Activated CD8-positive, alpha-beta memory T cell treated with anti-CD3 and anti-CD28 coated beads for 4 hours (primary cell): ENCODE measurements at places on chromosomes 4 and X.
A peak's percentile ranks its signal among the peaks of the same experiment; 100 is the strongest.

DNA sequence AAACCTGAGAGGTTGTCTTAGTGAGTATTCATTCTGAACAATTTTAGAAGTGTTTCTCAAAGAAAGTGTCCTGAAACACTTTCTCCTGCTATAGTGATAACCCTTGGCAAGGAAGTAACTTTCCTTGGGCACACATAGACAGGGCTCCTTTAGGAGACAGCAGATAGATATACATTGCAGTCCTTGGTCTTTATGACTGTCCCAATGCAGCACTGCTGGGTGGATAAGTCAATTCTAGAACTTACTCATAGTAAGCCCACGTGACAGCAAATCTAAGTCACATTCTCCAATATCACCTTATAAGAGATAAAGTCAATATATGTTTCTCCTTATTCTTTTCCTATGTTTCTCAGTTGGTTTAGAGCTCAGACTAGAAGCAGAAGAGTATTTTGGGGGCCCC, 46.7 kb downstream of the GPRASP3 start:
- DNase-seq = no peak

- no peak for DNase-seq
Observed at GRCh38 chrX:104288961-104289360, 34.2 kb upstream of the ESX1 start.

GRCh38 chr4:128913228-128913627, 103.7 kb downstream of the JADE1 start:
- no peak for DNase-seq

GRCh38 chrX:153697924-153698865, 10.5 kb downstream of the SLC6A8 start:
- no peak for DNase-seq

GRCh38 chrX:57905141-57905540, 5.1 kb downstream of the ZXDA start:
- DNase-seq = no peak

GRCh38 chrX:147173594-147173993, 359.1 kb upstream of the CXorf51A start:
- DNase-seq = no peak

DNA sequence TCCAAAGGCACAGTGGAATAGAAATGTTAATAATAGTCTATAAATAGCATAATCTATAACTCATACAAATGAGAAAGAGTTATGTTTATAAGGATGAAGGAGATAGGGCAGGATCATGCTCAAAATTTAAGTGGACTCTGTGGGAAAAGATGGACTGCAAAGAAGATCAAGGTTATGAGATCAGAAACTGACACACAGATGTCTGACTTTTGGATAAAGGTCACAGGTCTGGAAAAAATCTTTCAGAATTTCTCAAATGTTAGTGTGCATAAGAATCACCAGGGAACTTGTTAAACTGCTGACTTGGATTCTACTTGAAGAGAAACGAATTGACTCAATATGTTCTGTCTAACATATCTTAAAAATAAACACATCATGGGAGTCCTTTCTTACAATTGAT, 104.1 kb downstream of the FSTL5 start:
- DNase-seq = no peak

DNA sequence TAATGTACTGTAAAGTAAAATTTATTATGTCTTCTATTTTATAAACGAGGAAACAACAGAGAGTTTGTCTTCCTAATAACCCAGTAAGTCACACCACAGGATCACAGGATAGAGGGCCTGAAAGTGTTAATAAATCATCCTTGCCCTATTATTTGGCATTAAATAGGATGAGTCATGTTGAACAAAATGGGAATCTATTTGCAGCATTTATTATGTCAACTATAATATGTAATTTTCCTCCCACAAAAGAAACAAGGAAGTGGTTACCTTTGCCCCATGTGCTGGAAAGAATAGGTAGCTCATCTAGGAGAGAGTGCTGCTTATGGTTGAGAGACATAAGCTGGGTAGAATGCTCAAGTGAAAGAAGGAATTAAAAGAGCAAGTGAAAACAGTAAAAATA, 237.6 kb upstream of the NDST3 start:
- DNase-seq = no peak

DNA sequence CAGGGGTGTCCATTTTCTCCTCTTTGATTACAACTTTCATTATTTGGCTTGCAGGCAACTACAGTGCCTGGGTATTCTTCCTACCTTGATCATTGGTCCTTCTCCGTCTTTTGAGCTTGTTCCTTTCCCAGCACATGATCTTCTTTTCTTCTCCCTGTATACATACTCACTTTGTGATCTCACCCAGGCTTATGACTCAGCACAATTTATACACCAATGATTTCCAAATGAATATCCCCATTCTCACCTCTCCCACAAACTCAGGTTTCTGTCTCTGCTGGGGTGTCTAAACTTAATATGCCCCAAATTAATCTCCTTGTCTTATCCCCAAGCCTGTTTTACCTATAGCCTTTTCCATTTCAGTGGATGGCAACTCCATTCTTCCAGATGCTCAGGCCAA, 19.5 kb upstream of the C4orf54 start:
- DNase-seq = no peak

GRCh38 chrX:115696939-115697338, 136.0 kb downstream of the PLS3 start:
- DNase-seq = no peak

- DNase-seq = no peak
Observed at GRCh38 chr4:14465507-14465906, 536.8 kb upstream of the CPEB2 start.

DNA sequence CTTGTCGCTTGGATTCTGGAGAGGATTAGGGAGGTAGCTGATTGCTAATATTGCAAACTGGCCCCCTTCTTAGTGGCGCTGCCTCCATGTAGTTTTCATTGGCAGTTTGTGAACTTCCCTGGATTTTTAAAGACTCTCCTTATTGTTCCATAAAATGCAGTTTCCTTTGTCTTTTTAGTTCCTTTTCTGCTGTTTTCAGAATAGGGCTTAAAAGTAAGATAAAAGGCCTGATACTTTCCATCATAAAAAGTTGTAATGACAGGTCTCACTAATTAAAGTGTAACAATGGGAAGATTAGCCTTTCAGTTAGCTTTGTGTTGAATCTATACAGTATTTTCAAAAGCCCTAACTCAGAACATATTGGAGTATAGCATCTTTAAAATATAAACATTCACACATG, 21.2 kb downstream of the ZIC3 start:
- no peak for DNase-seq

- no peak for DNase-seq
Observed at GRCh38 chrX:110257889-110258288, 60.0 kb downstream of the AMMECR1 start.

GRCh38 chrX:57573754-57574153, 18.1 kb upstream of the ZXDB start:
- DNase-seq = no peak

DNA sequence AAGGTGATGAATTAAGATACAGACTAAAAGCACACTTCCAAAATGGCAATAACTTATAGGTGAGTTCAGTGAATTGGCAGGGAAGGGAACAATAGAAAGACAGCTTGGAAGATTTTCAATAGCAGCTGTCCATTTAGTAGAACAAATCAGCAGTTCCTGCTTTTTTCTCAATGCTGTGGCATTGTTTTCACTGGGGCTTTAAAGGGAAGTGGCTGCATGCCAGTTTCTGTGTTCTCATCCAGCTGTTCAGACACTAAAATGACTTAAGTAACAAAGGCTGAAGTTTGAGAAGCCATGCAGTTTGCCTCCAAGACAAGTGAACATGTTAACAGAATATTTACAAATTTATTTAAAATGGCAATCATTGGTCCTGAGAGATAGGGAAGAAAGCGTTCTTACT, 291.9 kb downstream of the FAM47A start:
- no peak for DNase-seq

DNA sequence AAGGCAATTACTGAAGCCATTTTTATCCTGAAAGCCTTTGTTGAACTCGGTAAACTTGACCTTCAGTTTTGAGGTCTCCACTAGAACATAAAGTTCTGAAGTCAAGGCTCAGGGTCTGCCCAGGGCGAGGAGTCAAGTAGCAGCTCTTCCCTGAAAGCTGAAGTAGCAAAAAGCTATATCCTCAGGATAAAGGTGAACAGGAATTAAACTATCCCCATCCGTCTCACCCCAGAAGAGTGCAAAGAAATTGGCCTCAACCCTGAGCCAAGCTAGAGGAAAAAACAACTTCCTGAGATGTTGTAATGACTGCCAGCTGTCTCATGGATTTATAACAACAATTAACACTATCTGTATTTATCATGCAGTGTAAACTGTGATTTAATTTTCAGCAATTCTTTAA, 590.8 kb downstream of the SPRY1 start:
- DNase-seq = no peak

DNA sequence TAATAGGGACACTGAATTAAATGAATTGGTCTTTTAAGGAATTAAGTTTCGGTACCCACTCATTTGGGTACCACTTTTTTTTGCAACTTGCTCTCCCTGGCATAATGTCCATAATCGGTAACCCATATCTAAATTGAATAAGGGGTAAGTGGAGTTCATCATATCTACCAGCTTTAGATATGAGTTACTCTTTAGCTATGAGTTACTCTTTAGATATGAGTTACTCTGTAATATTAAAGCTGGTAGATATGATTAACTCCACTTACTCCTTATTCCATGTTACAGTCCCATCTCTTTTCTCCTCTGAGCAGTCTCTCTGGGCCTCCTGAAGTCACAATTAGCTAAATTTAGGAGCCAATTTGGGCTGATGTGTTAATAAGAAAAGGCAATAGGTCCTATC, 85.7 kb downstream of the TEX13C start:
- DNase-seq = no peak

DNA sequence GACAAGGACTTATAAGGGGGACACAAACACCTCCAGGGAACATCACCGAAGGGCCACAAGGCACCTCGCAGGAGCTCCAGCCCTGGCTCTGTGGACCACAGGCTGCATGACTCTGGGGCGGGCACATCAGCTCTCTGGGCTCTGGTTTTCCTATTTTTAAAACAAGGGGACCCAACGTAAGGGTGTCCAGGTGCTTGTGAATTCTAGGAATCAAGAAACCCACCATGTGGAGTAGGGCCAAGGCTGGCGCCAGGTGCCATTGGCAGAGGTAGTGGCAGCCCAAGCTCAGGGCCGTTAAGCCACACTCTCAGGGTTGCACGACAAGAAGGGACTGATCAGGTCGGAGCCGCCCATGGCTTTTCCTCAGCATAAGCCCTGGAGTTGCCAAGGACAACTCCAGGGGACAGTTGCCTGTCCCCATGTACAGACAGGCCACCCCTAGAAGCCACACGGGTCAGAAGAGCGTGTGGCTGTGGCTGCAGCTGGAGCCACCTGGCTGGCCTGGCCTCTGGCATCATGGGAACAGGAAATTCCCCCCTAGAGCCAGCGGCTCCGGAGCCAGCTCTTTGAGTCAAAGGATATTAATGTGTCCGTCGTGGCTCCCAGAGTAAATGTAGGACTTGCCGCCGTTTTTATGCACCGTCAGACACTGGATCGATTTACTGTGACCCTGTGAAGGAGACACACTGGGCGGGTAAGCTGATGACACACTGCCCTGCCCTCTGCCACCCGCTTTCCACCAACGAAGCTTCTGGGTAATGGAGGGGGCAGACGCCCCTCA, 32.5 kb downstream of the WDR1 start:
- DNase-seq = no peak

GRCh38 chrX:131802836-131803626, 220.1 kb upstream of the STK26 start:
- DNase-seq = peak; percentile 46

GRCh38 chr4:109410776-109411175, 22.8 kb upstream of the SEC24B start:
- DNase-seq = no peak

DNA sequence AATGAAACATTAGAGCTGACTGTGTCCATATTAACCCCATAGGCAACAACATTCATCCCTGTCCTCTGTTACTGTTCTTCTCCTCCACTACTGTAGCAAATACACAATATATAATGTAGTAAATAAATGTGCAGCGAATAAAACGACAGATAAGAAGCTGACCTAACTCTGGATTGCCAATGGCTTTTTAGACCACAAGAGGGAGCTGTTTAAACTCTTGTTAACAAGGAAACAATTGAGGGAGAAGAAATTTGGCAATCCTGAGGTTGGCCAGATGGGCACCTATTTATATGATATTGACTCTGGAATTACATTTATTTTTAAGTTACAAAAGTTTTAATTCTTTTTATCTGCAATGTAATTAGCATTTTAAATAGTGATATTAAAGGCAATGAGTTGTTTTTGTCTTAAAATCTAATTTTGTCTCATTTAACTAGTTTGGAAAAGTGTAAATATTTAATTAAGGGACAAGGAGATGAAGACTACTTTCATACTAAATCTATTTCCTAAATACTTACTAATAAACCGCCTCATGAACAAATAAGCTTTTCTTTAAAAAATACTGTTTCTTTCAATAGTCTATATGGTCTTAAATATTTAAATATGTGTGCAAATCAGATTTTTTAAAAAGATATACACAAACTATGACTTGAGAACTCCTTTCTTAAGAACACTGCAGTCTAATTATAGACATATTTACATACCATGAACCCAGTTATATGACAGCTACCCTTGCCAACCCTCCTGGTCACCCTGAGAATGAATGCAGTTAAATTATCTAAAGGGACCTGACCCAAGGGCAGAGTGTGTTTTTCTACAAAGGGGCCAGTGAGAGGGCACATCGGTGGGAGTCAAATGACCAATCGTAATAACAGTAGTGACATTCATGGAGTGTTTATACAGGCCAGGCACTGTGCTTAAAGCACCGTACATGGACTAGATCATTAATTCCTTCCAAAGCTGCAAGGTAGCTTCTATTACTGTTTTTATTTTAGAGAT, 52.9 kb upstream of the HPF1 start:
- DNase-seq = no peak

DNA sequence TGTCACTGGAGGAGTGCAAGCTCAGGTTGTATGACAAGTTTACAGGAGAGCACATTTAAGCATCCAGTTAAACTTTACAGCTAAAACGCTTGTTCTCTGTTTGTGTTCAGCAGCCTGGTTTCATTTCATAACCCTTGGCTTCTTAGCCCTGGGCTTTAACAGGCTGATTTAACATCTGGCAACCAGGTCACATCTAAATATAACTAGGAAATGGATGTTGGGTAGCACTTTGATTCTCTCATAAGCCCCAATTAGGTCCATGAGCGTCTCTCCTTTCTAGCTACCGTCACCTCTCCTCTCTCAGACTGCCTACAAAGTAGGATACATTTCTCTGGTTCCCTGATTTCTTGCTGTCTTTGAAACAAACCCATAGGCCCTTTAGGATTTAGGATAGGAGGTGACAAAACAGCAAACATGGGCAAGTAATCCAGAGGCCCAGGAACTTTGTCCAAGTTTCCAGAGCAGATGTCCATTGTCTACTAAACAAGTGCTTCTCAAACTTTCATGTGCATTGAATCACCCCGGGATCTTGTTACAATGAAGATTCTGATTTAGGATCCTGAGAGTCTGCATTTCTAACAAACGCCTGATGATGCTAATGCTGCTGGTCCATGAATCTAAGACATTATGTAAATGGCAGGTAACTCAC, 22.5 kb downstream of the OTUD6A start:
- no peak for DNase-seq

- DNase-seq = no peak
Observed at GRCh38 chrX:94121799-94122198, 447.8 kb downstream of the FAM133A start.

- DNase-seq = no peak
Observed at GRCh38 chrX:69090022-69090421, 75.2 kb downstream of the PJA1 start.
